ENCODE measurements at places on chromosomes 6 and 20. TPM values are rescaled to one million over a fixed set of nuclear protein-coding genes. Genes with fewer than 3 reads are reported as not detected.

FHL5 gene
- 7.1 TPM for polyA plus RNA-seq

GRCh38 chr6:15362274-15363160 lies 116.6 kb downstream of the JARID2 start:
- no peaks in the 10 kb centered on the region for H3K36me3 ChIP-seq
- H3K4me3 ChIP-seq = peak overlapping the region; percentile 33
- H3K4me1 ChIP-seq = peaks cover 74% of the 10 kb centered on the region
- no peak for DNase-seq
- no peaks in the 10 kb centered on the region for H3K27me3 ChIP-seq
- H3K27ac ChIP-seq = peak overlapping the region; percentile 82

- H3K4me1 ChIP-seq = no peaks in the 10 kb centered on the region
- H3K36me3 ChIP-seq = no peaks in the 10 kb centered on the region
- no peak overlapping the region for H3K27ac ChIP-seq
- no peaks in the 10 kb centered on the region for H3K27me3 ChIP-seq
Measured at GRCh38 chr20:53884859-53885541, 185.4 kb downstream of the BCAS1 start.

DNA sequence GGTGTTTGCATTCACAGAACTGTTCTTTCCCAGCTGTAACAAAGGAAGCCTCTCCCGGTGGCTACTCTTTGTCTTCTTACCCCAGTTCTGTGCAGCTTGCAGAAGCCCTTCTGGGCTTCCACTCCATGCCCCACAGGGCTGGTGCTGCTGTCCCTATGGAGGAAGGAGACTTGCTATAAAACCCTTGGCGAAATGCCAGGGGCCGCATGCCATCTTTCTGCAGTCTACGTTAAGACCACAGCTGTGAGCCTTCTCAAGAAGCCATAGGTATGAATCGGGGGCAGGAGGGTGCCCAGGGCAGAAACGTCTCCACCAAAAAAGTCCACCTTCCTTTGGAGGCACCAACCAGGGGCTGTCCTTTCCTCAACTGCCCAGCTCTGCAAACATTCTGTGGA lies 60.7 kb downstream of the PRND start:
- H3K27me3 ChIP-seq = no peaks in the 10 kb centered on the region
- no peak for DNase-seq
- H3K4me3 ChIP-seq = no peak overlapping the region
- peaks cover 2% of the 10 kb centered on the region for H3K36me3 ChIP-seq

PEX6 gene
- 37.8 TPM for polyA plus RNA-seq

DNA sequence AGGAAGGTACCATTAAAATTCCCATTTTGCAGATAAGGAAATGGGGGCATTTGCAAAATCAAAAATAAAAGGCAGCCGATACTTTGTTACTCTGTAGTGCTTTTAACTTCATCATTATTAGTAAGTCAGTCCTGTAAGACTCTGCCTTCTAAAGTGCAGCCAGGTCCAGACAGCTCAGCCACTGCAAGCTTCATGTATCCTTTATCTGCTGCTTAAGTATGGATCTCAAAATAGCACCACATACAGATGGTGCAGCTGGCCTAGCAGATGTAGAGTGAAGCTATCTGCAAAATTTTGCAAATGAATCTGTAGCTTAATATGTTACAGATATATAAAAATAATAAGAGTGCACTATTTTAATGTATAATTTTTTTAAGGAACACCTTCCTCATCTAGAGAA lies 53.4 kb downstream of the NUS1 start:
- no peak overlapping the region for H3K27ac ChIP-seq
- no peaks in the 10 kb centered on the region for H3K4me1 ChIP-seq
- no peak for DNase-seq

GRCh38 chr20:8425802-8426201 lies 293.7 kb downstream of the PLCB1 start:
- no peaks in the 10 kb centered on the region for H3K36me3 ChIP-seq
- no peak for DNase-seq
- H3K4me3 ChIP-seq = no peak overlapping the region
- peaks cover 13% of the 10 kb centered on the region for H3K4me1 ChIP-seq

OARD1 gene
- 24.6 TPM for polyA plus RNA-seq

GRCh38 chr20:19212821-19213502 lies 520 bp downstream of the SLC24A3 start:
- H3K27me3 ChIP-seq = no peaks in the 10 kb centered on the region
- DNase-seq = peak; percentile 88
- peak overlapping the region; percentile 69 for H3K27ac ChIP-seq
- peak overlapping the region; percentile 80 for H3K4me3 ChIP-seq

GRCh38 chr6:36197739-36198221 lies 1.2 kb downstream of the BRPF3 start:
- no peak overlapping the region for H3K27ac ChIP-seq
- peaks cover 43% of the 10 kb centered on the region for H3K36me3 ChIP-seq
- H3K4me1 ChIP-seq = peaks cover 18% of the 10 kb centered on the region
- H3K4me3 ChIP-seq = peak overlapping the region; percentile 78
- DNase-seq = peak; percentile 66

DNA sequence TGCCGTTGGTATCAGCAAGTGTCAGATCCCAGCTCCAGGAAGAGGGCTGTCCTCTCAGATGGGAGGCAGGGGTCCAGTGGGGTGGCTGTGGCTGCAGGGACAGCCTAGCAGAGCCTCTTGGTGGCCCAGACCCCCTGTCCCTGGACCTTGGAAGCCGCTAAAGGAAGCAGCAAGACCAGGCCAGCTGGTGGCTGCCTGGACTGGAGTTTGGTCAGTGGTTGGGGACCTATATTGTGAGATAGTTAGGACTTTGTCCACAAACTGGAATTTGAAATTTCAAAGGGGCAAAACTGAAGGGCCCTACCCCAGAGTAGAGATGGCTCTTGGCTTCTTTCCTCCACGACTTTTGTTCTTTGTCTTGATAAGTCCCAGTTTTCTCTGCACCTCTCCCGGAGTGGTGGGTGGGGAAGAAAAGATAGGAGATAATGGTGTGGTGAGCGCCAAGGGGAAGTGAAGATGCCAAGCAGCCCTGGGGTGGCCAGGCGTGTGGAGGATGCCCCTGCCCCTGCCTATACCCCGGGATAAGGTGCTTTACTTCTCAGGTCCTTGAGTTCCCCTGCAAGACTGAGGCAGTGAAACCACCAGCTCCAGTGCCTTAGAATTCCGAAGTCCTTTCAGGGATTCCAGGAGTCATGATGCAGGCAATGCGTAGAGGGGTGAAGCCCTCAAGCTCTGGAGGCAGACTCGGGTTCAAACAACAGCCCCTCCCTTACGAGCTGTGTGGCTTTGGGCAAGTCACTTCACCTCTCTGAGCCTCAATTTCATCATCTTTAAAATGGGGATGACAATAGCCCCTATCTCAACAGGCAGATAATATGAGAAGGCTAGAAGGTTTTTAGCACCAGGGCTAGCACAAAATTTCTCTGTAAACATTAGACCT lies 40.2 kb downstream of the HNF4A start:
- H3K27me3 ChIP-seq = peaks cover 4% of the 10 kb centered on the region
- H3K27ac ChIP-seq = no peak overlapping the region

DNA sequence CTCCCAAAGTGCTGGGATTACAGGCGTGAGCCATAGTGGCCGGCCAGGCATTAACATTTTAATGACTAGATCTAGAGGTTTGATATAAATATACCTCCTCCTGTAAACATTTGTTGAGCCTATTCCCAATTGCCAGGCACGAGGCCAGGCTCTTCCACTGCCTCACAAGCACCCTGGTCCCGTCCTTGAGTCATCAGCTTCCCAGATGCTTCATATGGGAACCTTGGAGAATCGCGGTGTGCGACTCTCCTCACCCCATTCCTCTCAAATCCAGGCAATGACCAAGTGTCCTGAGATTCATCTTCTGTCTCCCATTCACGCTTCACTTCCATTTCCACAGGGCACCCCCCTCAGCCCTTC lies 35.9 kb upstream of the PIM1 start:
- H3K36me3 ChIP-seq = no peaks in the 10 kb centered on the region
- peak overlapping the region; percentile 98 for H3K27ac ChIP-seq
- H3K27me3 ChIP-seq = no peaks in the 10 kb centered on the region
- H3K4me3 ChIP-seq = no peak overlapping the region
- no peak for DNase-seq

GRCh38 chr6:144593392-144593791 lies 308.3 kb downstream of the UTRN start:
- no peak for DNase-seq
- H3K27ac ChIP-seq = no peak overlapping the region
- H3K4me1 ChIP-seq = no peaks in the 10 kb centered on the region
- H3K4me3 ChIP-seq = no peak overlapping the region

RIPOR2 gene
- polyA plus RNA-seq = 1.3 TPM

GRCh38 chr6:170257376-170257775 lies 33.5 kb downstream of the DLL1 start:
- no peaks in the 10 kb centered on the region for H3K27me3 ChIP-seq
- no peak overlapping the region for H3K27ac ChIP-seq
- no peak for DNase-seq

DNA sequence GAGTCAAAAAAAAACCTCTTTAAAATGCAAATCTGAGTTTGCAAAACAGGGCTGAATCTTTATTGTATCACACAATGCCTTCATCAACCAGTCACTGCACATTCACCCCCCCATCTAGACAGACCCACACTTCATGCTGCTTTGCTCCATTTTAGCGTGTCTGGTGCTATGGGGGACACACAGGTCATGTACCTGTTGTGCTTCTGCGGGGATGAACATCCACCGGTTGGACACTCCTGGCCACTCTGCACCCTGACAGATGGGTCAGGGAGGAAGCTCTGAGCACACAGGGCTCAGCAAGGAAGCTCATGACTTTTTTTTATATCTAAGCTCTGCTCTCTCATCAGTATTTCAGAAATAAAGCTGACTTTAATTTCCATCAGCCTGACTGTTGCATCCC lies 136.3 kb downstream of the PRND start:
- no peak for DNase-seq
- H3K4me1 ChIP-seq = no peaks in the 10 kb centered on the region
- no peaks in the 10 kb centered on the region for H3K27me3 ChIP-seq
- H3K27ac ChIP-seq = no peak overlapping the region
- H3K4me3 ChIP-seq = no peak overlapping the region

GRCh38 chr6:157456524-157456829 lies 75.5 kb downstream of the ZDHHC14 start:
- H3K4me3 ChIP-seq = no peak overlapping the region
- no peaks in the 10 kb centered on the region for H3K36me3 ChIP-seq
- H3K27me3 ChIP-seq = no peaks in the 10 kb centered on the region
- DNase-seq = no peak
- no peak overlapping the region for H3K27ac ChIP-seq
- peaks cover 9% of the 10 kb centered on the region for H3K4me1 ChIP-seq

DNA sequence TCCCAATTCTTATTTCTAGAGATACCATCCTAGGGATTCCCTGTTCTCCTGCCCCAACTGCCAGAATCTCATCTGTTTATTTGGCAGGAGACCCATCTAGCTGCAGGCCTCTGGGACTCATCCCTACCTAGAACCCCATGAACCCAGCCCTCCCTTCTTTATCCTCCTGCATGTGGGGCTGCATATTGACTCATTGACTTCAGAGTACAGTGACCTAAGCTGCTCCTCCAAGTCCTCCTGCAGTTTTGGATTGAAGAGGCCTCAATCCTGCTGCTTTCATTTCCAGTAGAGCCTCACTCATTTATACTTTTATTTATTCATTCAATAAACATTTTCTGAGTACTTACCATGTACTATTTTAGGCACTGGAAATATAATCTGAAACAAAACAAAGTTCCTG lies 11.6 kb downstream of the TMEM200A start:
- no peaks in the 10 kb centered on the region for H3K4me1 ChIP-seq
- no peak overlapping the region for H3K27ac ChIP-seq
- no peaks in the 10 kb centered on the region for H3K36me3 ChIP-seq
- no peaks in the 10 kb centered on the region for H3K27me3 ChIP-seq
- no peak for DNase-seq

DNA sequence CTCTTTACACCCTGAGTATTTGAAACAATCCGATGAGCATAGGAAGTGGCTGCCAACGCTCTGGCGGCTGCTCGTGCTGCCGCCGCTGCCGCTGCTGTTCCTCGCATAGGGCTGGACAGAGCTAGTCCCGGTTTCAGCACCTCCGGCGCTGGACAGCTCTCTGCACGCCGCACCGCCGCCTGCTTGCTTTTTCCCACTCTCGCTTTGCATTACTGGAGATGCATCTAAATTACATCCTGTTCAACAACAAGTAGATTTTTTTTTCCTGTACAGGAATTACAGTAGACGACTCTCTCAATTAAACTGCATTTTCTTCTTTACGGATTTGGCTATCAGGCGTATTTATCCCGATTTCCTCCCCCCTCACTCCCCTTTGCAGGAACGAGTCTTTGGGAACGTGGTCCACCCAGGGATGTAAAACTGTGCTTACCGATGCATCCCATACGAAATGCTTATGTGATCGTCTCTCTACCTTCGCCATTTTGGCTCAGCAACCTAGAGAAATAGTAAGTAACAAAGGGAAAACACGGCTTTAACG lies 563.8 kb downstream of the LMBRD1 start:
- no peaks in the 10 kb centered on the region for H3K27me3 ChIP-seq
- H3K4me3 ChIP-seq = no peak overlapping the region
- H3K36me3 ChIP-seq = no peaks in the 10 kb centered on the region
- no peak overlapping the region for H3K27ac ChIP-seq
- DNase-seq = peak; percentile 71
- H3K4me1 ChIP-seq = no peaks in the 10 kb centered on the region

DNA sequence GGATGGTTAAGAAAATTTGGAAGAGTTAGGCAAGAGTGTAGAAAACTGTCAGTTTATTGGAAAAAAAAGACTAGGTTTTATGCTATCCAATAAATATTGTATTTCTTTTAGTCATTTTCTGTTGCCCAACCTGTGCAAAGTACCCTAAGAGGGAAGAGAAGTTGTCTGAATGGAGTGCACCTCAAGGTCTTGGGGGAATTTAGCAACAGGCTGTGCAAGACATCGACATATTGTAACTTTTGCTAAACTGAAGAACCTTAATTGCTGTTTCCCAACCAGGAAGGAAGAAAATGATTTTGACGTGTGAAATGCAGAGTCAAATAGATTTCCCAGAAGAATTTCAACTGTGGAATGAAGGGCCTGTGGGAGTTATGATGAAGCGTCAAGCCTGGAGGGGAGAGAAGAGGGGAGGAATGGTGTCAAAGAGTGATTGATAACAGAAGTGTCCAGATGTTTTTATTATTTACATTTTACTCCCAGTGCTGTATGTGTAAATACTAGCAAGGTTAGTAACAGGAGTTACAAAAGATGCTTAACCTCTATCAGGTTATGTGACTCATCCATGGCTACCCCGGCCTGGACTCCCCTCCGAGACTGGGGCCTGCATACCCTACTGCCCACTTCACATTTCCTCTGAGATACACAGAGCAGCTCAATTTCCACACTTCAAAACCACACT lies 246.8 kb downstream of the MYLK4 start:
- DNase-seq = no peak
- peaks cover 24% of the 10 kb centered on the region for H3K27me3 ChIP-seq
- no peak overlapping the region for H3K4me3 ChIP-seq
- no peaks in the 10 kb centered on the region for H3K36me3 ChIP-seq
- no peak overlapping the region for H3K27ac ChIP-seq

HLA-DOB gene
- 0.18 TPM for polyA plus RNA-seq

GHRH gene
- polyA plus RNA-seq = not detected

XKR7 gene
- not detected for polyA plus RNA-seq

DNA sequence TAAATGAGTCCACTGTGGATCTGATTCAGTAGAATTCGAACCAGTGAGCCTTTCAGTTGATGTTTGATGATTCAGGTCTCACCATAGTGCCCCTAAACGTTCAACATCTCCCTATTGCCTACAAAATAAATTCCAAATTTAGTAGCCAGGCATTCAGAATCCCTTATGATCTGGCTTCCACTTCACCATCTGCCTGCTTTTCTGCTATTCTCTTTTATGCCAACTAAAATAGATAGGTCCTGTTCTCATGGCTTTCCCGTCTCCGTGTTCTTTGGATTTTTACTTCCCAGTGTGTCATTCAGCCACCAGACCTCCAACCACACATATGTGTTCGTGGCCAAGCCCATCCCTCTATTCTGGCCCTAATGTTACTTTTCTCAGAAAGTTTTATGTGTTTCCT lies 410.4 kb downstream of the LMBRD1 start:
- H3K4me3 ChIP-seq = no peak overlapping the region
- no peaks in the 10 kb centered on the region for H3K27me3 ChIP-seq
- H3K27ac ChIP-seq = no peak overlapping the region
- no peak for DNase-seq

DIDO1 gene
- 10.0 TPM for polyA plus RNA-seq
